ENCODE measurements at places on chromosomes 11 and 22.
A peak's percentile ranks its signal among the peaks of the same experiment; 100 is the strongest.

GRCh38 chr22:43200031-43200430 is 13.1 kb upstream of the TTLL12 start:
- no peak for DNase-seq

DNA sequence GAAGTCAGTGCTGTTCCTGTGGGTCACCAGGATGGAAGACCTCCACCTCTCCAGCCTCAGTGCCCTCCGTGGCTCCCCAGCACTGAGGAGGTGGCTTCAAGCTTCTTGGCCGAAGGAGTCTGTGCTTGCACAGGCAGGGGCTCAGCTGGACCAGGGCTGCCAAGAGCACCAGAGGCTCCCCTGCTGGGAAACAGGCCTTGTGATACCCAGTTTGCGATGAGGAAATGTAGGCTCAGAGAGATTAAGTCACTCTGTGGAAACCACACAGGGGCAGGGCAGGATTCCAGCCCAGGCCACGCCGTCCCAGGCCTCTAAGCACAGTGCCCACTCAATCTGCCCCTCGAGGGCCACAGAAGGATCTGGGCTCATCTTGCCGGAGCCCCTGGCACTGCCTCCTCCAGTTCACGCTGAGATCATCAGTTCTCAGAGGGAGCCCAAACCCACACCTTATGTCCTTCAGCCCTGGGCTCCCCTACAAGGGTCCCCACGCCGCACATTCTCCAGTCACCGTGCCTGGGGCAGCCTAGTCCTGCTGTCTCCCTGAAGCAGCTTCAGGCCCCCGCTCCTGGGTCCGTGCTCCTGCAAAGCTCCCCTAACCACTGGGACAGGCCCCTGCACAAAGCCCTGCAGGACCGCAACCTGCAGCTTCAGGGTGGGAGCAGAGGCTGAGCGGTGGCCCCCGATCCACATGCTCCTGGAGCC is 21.6 kb downstream of the ANO1 start:
- DNase-seq, result no peak

DNA sequence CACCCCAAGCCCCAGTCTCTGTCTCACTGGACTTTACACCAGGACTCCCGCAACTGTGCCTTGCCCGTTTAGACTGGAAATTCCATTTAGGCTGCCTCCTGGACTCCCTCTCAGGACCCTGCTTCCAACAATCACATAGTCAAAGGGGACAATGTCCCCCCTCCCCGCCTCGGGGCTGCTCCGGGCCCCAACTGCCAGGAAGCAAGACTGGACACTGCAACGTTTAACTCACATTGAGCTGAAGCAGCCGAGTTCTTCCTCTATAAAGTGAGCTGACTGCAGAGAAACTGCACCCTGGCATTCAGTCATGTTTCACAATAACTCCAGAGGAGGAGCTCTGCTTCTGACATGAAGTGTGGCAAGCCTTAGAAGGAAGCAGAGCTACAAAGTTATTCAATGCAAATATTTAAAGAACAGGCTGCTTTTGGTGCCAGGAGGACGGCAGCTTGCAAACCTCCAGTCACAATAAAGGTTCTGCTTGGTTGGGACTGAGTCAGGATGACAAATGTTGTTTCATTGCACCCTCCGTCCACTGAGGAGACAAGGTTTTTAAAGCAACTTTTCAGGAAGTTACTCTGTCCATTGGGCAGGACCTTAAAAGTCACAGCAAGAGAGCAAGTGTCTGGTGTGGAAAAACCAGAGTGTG is 19.9 kb downstream of the PACSIN2 start:
- DNase-seq, result peak; percentile 96

DNA sequence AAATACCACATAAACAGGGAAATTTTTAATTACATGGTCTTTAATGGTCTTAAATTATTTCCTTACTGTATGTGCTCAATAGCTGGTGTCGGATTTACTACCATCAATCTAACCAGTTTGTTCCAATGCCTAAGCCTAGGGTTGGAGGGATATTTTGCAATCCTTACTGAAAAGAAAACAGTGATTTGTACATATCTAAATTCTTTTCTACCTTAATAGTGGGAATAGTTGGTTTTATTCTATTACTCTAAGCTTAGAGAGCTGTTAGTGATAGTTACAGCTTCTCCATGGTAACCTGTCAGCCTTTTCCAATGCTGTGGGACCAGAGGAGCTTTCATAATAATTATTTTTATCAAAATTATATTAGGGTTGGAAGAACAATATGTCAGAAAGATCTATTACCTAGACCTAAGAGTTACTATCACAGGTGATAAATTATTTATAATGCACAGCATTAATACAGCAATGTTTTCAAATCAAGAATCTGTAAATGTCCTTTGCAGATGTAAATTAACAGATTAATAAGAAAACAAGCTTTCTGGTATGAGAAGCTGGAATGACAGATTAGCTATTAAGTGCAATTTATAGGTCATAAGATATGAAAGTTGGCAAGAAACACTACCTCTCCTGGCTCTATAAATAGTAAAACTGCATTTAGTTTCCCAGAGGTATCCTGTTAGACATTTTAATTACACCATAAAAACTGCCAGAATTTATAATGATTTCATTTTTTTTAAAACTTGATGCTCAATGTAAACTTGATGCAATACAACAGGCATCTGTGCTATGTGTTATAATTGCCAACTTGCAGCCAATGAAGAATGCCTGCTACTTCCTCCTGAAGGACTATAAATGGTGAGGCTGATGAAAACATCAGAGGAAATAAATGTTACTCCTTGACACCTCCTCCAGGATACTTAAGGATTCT is 262.0 kb upstream of the PITPNB start:
- no peak for DNase-seq

DNA sequence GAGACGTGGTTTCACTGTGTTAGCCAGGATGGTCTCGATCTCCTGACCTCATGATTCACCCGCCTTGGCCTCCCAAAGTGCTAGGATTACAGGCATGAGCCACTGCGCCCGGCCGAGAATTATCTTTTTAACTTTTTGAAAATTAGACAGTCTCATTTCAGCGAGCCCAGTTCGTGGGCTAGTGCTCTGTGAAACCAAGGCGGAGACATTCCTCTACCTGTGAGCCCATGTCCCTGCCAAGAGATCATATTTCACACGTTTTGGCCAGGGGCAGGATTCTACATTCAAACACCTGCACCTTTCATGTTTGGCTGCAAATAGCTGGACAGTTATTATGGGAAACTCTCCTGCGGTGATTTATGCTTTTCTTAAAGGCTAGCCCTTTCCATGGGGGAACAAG is 60.3 kb downstream of the IRAG1 start:
- DNase-seq, result no peak

GRCh38 chr11:2531277-2531986 is 86.6 kb downstream of the KCNQ1 start:
- peak; percentile 23 for DNase-seq

- no peak for DNase-seq
Observed at GRCh38 chr22:46549563-46549840, 12.1 kb upstream of the CELSR1 start.

DNA sequence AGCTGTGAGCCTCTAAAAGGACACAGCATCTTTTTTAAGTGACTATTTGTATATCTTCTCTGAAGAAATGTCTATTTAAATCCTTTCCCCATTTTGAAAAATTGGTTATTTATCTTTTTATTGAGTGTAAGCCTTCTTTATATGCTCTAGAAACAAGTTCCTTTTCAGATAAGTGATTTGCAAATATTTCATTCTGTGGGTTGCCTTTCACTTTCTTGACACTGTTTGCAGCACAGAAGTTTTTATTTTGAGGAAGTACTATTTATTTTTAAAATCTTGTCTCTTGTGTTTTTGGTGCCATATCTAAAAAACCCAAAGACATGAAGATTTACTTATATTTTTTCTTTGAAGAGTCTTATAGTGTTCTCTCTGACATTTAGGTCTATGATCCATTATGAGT is 40.1 kb upstream of the LYVE1 start:
- peak; percentile 50 for DNase-seq

GRCh38 chr11:17298302-17298701 is 21.8 kb downstream of the NUCB2 start:
- no peak for DNase-seq

DNA sequence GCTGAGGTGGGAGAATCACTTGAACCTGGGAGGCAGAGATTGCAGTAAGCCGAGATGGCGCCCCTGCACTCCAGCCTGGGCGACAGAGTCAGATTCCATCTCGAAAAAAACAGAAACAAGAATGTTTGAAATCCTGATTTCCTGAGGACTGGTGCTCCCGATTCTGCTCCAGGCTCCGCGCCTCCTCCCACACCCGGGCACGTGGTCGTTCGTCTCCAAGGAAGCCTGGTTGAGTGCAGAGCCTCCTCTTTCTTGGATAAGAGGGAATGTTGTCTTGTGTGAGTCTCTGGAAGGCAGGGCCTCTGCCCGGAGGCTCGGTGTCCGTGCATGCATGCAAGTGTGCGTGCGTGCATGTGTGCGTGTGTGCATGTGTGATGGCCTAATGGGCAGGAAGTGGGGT is 30.1 kb downstream of the BRSK2 start:
- DNase-seq, result no peak

- DNase-seq, result no peak
Observed at GRCh38 chr22:37278261-37278660, 4.0 kb upstream of the CYTH4 start.

DNA sequence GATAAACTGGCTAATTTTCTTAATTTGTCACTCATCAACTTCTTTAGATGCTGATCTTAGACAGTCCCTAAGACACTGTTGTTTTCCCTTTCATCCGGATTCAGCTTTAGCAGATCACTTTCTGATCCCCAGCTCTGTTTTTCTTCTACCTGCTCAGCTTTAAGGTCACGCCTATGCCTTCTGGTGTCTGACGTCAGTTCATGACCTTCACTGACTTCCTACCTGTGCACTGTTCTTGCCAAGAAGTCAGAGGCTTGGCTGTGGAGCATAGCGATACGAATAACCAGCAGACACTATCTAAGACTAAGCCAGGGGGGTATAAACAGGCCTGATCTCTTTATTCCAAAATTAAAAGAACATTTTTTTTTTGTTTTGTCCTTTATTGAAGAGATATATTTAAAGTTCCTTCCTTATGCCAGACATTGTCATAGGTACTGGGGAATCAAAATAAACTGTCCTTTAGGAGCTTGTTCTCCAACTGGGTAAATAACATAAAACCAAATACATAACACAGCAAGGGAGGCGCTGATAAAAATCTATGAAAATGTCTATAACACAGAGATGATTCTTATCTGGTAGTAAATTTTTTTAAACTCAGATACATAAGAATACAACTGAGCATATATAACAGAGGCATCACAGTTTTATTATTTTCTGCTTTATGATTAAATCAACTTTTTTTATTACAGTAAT is 352.2 kb upstream of the CTSC start:
- DNase-seq, result no peak

GRCh38 chr11:94532211-94532610 is 11.5 kb upstream of the FUT4 start:
- DNase-seq, result no peak

GRCh38 chr11:121515335-121515671 is 62.5 kb upstream of the SORL1-AS1 start:
- no peak for DNase-seq

DNA sequence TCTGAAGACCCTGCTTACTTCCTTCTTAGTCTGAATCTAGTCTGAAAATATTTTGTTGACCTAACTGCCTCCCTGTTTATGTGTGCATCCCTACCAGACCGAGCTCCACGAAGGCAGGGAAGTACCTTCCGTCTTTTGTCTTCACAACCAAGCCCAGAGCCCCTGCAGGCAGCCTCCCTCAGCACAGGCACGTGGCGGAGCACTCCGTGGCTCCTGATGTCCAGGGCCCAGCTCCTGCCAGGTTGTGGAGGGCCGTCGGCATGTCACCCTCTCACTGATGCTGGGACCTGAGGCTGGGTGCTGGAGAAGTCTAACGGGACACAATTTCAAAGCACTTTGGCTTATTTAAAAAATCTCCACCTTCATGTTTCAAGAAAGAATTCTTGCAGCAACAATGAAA is 59.4 kb upstream of the CLTCL1 start:
- DNase-seq, result no peak

- no peak for DNase-seq
Observed at GRCh38 chr22:43831561-43832392, 19.7 kb upstream of the EFCAB6 start.

GRCh38 chr11:12213883-12214282 is 103.5 kb downstream of the MICAL2 start:
- no peak for DNase-seq

GRCh38 chr22:36352803-36353507 is 34.8 kb downstream of the MYH9 start:
- no peak for DNase-seq

All from AML-193 (cell line).